ENCODE measurements at places on chromosomes 5 and 9.

DNA sequence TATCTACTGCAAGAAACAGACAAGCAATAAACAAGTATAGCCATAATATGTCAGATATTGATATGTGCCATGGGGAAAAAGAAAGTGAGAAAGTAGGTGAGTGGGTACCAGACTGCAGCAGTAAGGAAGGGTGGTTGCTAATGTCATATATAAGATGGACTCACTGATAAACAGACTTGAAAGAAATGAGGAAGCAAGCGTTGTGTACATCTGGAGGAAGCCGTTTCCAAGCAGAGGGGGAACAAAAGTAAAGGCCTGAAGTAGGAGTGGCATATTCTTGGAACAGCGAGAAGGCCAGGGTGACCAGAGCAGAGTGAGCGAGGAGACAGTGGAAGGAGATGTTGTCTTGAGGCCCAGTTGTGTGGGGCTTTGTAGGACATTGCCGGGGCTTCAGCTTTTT is 142.2 kb upstream of the MAP3K1 start:
- no peak for DNase-seq

- DNase-seq, result no peak
Measured at GRCh38 chr5:109359642-109360041, 50.1 kb downstream of the PJA2 start.

GRCh38 chr9:75909776-75910175 is 19.3 kb downstream of the PCSK5 start:
- DNase-seq, result no peak

DNA sequence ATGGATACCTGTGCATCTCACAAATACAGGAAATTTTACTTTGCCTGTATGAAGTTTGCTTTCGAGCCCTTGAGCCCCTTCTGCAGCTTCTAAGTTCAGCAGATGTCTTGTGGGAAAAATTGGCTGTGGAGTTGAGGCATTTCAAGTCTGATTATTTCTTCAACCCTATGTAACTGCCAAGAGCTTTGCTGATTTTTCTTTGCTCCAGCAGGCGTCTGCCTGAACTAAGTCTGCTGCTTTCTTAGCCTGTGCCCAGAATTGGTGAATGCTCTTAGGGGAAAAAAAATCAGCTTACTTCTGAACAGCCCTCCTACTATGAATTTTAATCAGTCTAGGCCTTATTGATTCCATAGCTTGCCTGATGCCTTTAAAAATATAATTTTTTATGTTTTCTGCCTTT is 41.2 kb downstream of the RIC1 start:
- DNase-seq, result no peak

DNA sequence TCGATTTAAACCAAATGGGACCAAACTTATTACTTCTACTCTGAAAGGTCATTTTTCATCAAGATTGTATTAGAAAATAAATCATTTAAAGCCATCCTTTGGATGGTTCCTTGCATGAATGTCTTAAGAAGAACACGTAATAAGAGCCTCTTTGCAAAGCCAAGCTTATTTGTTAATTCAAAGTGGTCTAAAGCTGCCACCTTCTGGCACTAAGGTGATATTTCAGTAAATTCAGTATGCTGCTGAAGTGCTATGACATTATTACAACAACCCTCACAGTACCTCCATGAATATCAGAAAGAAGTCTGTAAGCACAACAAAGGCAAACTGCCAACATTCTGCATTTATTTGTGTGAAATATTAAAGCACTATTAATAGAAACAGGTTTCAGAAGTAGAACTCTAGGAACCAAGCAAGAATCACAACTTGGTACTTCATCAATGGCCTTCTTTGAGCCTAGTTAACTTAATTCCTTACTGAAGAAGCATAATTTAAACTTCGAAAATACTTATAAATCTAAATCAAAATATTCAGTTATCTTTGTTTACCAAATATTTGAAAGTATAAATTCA is 53.1 kb upstream of the TYRP1 start:
- no peak for DNase-seq

GRCh38 chr5:123960526-123960925 is 448.5 kb downstream of the CSNK1G3 start:
- DNase-seq, result no peak

- no peak for DNase-seq
Measured at GRCh38 chr5:89545076-89545475, 662.1 kb upstream of the MEF2C start.

DNA sequence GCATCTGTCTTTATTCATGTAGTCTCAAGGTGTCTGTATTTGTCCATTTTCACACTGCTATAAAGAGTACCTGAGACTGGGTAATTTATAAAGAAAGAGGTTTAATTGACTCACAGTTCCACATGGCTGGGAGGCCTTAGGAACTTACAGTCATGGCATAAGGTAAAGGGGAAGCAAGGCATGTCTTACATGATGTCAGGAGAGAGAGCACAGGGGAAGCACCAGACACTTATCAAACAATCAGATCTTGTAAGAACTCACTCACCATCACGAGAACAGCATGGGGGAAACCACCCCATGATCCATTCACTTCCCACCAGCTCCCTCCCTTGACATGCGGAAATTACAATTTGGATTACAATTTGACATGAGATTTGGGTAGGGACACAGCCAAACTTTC is 44.2 kb downstream of the NLN start:
- no peak for DNase-seq

DNA sequence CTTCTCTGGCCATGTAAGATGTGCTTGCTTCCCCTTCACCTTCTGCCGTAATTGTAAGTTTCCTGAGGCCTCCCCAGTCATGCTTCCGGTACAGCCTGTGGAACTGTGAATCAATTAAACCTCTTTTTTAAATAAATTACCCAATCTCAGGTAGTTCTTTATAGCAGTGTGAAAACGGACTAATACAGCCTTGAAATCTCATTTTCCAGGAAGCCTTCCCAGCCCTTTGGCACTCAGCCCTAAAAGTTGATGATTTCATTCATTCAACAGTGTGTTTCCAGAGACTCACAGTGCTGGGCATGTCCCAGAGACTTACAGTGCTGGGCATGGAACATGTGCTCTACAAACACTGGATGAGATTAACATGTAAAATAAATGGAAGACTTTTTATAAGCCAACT is 135.8 kb downstream of the DCP2 start:
- no peak for DNase-seq

DNA sequence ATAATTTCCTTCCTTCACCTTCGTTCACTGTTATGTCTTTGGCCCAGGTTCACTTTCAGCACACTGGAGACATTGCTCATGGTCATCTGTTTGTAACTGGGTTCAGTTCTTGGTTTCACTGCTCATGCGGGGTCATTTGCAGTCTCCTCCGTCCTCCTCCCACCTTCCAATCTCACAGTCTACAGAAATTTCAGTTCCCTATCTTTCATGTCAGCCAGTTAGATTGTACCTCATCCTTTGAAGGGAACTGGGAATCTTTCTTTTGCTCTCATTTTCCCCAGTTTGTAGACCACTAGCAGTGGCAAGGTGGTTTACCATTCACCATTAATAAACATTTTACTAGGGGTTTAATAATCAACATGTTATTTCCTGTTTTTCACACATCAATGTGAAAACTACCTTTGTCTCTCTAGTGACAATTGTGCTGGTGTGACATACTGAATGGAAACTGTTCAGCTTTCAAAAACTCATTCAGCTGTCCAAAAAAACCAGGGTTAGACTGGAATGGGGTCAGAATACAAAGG is 100.9 kb upstream of the IL6ST start:
- no peak for DNase-seq

- DNase-seq, result no peak
Measured at GRCh38 chr5:108639366-108639765, 108.3 kb upstream of the FER start.

DNA sequence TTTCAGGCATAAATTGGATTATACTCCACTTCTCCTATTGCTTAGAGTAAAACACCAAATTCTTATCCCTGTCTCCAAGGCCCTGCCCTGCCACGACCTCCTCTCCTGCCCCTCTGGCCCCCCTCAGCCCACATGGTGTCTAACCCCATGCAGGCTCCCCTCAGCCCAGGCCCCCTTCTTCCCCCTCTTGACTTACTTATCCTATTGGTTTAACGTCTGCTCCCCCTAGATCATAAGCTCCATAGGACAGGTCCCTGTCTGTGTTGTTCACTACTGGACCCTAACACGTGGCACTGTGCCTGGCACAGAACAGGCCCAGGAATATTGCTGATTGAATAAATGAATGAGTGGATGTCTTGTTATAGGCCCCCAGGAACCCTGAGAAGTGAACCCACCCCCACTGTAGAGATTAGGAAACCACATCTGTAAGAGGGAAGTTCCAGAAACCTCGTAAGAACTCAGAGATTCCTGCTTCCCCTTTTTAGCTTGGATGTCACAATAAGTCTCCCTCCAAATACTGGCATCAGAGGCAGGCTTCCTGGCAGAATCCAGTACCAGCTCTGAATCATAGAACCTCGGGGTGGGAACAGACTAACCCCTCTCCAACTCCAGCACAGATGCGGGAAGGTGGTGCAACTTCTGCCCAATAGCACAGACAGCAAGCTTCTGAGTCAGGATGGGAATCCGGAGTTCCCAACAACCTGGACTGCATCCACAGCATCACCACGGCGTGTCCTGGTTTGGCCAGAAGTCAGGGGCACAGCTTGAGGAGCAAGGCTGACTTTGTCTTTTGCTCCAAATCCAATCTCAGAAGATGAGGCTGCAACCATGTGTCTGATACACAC is 31.5 kb downstream of the HRH2 start:
- DNase-seq, result no peak

GRCh38 chr5:169071-169727 is 22.1 kb upstream of the LRRC14B start:
- DNase-seq, result no peak

GRCh38 chr5:23411994-23412393 is 95.4 kb upstream of the PRDM9 start:
- DNase-seq, result no peak

DNA sequence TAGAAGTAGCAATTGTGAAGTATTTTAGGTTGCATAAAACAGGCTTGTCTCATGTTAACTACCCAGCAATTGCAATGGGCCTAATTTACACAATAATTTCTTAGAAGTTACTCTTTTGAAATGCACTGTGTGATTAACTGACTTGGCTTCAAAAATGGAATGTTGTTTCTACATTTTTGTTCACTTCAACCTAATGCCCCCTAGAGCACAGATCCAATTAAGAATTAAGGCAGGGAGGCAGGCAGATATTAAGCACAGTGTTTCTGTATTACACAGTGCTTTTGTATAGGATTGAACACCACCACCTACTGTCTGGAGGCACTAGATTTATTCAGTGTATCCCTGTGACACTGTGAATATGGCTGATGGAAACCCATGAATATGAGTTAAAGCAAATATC is 302.1 kb downstream of the FBXL17 start:
- DNase-seq, result no peak

DNA sequence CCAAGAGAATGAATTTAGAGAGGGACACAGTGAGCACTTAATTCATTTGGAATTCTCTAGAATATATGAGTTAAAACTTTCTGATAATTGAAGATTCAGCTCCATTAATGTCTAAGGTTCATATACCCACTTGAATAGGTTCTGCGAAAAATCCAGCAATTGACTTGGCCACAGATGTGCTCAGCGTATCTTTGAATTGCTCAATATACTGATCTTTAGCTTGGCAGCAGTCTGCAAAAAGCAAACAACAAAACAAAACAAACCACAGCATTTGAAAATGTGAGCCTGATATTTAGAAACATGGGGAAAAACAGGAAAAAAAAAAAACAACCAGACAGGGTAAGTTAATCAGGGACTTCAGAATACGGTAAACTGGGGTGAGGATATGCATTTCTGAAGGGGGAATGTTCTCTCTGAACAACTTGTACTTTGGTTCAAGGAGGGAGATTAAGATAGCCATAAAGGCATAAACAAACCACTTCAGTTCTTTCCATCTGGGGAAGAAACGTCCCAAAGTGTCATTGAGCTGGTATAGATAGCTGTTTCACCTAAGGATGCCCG is 21.4 kb downstream of the AGXT2 start:
- no peak for DNase-seq

DNA sequence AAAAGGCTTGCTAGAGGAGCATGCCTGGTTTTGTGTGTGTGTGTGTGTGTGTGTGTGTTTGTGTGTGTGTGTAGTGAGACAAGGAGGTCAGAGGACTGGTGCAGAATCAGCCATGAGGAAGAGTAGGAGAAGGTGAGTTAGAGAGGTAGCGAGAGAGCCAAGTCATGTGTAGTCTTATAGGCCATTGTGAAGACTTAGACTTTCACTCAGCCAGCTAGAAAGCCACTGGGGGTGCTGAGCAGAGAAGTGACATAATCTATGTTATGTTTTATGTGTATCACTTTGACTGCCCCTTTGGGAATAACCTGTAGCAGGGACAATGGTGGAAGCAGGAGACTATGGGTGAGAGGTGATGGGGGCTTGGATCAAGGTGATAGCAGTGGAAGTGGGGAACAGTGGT is 180.5 kb upstream of the CLINT1 start:
- no peak for DNase-seq

DNA sequence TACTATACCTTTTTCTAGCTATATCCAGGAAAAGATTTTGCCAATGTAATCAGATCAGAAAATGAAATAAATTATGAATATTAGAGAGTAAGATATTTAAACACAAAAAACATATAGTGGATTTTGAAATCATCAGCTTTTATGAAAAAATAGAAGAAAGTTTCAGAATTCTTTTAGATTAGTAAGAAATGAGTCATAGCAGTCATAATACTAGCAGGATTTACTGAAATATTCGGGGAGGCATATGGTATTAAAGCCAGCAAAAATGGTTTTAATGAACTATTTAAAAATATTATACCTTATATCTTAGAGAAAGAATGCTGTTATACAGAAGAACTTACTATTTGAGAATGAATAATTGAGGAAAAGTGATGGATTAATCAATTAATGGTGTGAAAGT is 303.6 kb upstream of the NUDT12 start:
- no peak for DNase-seq

DNA sequence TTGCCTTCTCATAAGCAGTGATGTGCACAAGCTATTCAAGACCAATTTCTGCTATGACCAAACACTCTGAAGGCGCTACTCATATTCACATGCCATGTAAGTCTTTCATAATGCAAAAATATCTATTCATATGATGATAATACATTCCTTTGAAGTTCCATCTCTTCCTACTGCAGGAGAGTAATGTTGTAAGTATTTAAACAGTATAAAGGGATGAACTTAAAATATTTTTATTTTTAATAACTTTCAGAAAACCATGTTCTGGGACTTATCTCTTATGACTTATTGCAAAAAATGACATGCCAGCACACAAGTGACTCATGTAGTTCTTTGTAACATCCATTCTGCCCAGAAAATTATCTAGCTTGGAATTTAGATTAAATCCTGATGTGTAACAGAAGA is 376.4 kb downstream of the KCTD16 start:
- no peak for DNase-seq

- no peak for DNase-seq
Measured at GRCh38 chr9:76379494-76379893, 14.7 kb downstream of the RFK start.

GRCh38 chr9:72858089-72858912 is 94.6 kb downstream of the ALDH1A1 start:
- no peak for DNase-seq

- no peak for DNase-seq
Measured at GRCh38 chr5:171603591-171603990, 182.0 kb upstream of the SMIM23 start.

Measured in activated T-cell treated with anti-CD3 and anti-CD28 coated beads for 24 hours (primary cell).